NCI-H774 (cell line): ENCODE measurements at places on chromosomes 1 and 21.

GRCh38 chr1:230313453-230314141 lies 112.5 kb downstream of the PGBD5 start:
- no peak for DNase-seq

DNA sequence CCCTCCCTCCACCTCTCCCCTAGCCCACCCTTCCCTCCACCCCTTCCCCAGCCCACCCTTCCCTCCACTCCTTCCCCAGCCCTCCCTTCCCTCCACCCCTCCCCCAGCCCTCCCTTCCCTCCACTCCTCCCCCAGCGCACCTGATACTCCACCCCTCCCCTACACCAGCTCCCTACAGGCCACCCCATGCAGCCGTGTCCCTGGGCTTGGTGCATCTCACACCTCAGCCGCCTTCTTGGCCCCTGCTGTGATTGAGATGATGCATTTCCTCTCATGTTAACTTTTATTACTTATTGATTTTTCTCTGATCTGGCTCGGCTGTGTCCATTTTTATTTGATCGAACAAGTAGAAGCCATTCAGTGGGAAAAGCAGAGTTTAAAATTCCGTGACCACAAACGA lies 243.8 kb downstream of the MATN1 start:
- no peak for DNase-seq

GRCh38 chr1:45448357-45448756 lies 42.6 kb downstream of the TESK2 start:
- DNase-seq, result no peak

- no peak for DNase-seq
Measured at GRCh38 chr1:114342376-114342775, 168.6 kb downstream of the TRIM33 start.

DNA sequence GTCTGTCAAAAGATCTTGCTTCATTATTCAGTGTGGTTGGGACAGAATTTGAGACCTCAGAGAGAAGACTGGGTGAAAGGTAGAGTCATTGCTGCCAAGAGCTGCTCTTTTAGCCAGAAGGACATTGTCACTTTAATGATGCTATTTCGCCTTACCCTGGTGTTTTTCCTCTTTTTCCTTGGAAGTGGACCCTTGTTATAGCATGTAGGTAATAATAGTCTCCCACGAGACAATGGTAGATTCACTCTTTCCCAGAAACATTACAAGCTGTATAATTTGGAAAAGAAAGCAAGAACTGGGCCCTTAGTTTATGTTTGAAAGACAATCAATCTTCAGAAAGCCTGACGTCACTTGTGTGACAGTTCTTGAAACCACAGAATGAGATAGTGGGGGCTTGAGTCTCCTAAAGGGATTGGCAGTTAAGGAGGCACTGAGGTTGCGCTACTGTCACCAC lies 3.8 kb downstream of the SERTAD4 start:
- DNase-seq, result no peak

DNA sequence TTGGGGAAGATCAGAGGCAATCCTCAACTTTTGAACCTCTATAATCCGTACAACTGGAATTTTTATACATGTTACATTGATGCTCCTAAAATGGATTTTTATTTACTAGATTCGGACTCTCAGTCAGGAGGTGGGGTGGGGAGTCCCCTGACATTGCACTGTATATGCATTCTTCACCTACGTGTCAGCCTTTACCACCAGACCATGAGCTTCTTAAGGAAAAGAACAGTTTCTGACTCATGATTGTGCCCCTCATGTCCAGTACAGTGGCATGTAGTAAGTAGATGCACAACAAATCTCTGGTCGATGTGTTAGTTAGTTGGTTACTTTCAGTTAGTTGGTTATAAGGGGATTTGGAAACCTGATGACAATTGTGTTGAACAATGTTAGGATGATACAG lies 15.4 kb downstream of the LPAR3 start:
- DNase-seq, result no peak
